ENCODE measurements at places on chromosomes 2 and 18.

DNA sequence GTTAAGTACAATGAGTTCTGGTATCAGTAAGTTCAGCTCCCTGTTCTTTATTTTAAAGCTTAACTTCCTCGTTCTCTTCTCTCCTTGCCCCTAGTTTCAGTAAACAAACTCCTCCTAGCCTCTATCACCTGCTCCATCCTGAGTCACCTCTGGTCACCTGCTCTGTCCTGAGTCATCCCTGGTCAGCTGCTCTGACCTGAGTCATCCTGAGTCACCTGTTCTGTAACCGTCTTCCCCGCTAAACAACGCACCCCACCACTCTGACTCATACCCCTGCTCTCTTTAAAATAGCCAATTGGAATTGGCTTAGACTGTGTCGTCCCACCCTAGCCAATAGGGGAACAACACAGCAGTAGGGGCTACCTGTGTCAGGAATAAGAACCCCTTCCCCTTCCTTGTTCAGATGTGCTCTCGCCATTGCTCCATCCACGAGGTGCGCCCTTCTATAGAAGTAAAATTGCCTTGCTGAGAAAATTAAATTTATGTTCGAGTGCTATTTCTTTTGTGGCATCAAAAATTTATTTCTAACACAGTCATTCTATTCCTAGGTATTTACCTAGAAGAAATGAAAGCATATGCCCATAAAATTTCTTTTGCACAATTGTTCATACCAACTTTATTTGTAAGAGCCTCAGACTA is 24.9 kb upstream of the RMND5A start:
- no peak for DNase-seq

GRCh38 chr2:43262951-43263350 is 36.5 kb upstream of the ZFP36L2 start:
- no peak for DNase-seq

- no peak for DNase-seq
Measured at GRCh38 chr18:10442551-10442971, 11.9 kb upstream of the APCDD1 start.

DNA sequence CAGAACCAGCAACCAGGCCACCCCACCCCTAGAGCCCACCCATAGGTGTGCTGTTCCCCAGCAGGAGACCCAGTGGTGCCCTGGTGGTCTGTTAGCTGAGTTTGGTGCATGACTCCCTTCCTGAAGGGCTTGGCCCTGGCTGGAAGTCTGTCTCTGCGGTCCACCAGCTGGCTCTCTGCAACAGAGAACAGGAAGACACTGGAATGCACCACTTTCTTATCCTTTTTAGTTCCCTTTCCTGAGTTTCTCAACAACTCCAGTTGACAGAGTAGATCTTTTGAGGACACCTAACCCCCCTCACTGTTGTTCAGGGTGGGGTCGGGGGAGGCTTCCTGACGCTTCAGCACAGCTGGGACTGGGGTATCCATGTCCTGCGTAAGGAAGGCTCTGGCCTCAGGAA is 11.9 kb upstream of the RPL37A start:
- DNase-seq: no peak

- DNase-seq: no peak
Measured at GRCh38 chr2:232292395-232293154, 86.0 kb upstream of the ALPP start.

GRCh38 chr2:232438091-232438490 is 17.9 kb upstream of the ALPI start:
- DNase-seq: no peak

Data from esophagus squamous epithelium (tissue), 5 donors.